Activated T-cell treated with anti-CD3 and anti-CD28 coated beads for 48 hours (primary cell): ENCODE measurements at places on chromosomes 13 and 19.

DNA sequence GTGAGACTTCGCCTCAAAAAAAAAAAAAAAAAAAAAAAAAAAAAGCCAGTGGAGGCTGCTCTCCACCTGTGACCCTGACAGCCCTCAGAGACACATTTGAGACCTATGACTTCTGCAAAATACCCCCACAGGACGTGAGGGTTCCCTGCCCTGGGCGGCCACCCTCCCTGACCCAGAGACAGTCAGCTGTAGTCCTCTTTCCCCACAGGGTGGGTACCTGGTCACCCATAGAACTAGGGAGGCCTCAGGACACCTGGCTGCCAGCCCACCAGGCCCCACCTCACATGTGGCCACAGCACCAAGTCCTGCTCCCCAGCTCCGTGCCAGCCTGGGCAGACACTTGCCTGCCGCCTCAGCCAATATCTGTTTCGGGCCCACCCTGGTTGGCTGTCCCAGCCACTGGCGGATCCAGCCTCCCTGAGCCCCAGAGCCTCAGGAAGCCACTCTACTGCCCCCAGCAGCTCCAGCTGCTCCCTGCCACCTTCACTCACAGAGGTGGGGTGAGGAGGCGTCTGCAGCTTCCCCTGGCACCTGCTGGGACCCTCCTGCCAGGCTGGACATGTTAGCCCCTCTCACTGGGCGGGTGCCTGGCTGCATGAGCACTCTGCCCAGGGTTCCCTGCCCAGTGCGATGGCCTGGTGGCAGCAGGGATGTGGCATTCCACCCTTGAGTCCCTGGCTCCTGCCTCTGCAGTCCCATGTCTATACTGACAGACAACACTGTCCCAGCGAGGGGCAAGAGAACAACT is 6.9 kb downstream of the MKNK2 start:
- no peak for DNase-seq

- DNase-seq = no peak
These were observed 7.1 kb upstream of the SIGLEC7 start for GRCh38 chr19:51135004-51135403.

GRCh38 chr19:2740314-2740656 is 468 bp upstream of the SLC39A3 start:
- no peak for DNase-seq

- DNase-seq = no peak
These were observed 148.6 kb upstream of the ZNF507 start for GRCh38 chr19:32196690-32197420.

DNA sequence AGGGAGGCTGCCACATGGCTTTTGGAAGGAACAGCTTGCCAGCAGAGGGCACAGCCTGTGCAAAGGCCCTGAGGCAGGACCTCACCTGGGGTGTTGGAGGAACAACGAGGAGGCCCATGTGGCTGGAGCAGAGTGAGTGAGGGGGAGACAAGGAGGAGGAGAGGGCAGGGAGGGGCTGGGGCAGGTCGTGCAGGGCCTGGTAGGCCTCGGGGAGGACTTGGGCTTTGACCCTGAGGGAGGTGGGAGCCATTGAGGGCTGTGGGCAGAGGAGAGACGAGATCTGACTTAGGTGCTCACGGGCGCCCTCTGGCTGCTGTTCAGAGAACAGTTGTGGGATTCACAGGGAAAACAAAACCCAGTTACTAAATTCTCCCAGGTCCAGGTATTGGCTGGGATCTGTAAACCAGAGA is 25.2 kb downstream of the ZNRF4 start:
- peak; percentile 22 for DNase-seq

GRCh38 chr13:22960827-22961226 is 220.0 kb upstream of the SGCG start:
- no peak for DNase-seq

DNA sequence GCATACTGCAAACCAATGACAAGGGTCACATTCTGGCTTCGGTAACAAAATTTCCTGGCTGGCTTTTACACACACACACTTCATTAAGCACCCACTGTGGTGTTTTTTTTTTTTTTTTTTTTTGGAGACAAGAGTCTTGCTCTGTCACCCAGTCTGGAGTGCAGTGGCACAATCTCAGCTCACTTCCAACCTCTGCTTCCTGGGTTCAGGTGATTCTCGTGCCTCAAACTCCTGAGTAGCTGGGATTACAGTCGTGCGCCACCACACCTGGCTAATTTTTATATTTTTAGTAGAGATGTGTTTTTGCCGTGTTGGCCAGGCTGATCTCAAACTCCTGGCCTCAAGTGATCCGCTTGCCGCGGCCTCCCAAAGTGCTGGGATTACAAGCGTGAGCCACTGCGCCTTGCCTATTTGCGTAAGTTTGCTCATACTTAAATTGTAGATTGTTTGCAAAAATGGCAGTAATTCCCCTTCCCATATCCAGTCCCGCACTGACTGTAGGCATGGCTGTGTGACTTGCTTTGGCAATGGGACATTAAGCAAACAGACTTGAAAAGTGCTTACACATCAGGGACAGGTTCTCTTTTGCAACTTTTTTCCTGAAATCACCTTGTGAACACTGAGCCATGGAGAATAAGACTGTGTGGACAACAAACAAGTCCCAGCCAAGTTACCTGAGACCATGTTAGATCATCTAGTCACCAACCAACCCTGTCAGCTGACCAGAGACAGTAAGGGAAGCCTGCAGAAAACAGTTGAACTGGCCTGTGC is 42.1 kb upstream of the EBPL start:
- no peak for DNase-seq

GRCh38 chr13:99322297-99323103 is 15.3 kb upstream of the GPR183 start:
- DNase-seq = no peak

GRCh38 chr13:76223999-76224398 is 587.9 kb downstream of the LMO7 start:
- no peak for DNase-seq

- no peak for DNase-seq
These were observed 248.8 kb downstream of the SLITRK5 start for GRCh38 chr13:87919956-87920355.

DNA sequence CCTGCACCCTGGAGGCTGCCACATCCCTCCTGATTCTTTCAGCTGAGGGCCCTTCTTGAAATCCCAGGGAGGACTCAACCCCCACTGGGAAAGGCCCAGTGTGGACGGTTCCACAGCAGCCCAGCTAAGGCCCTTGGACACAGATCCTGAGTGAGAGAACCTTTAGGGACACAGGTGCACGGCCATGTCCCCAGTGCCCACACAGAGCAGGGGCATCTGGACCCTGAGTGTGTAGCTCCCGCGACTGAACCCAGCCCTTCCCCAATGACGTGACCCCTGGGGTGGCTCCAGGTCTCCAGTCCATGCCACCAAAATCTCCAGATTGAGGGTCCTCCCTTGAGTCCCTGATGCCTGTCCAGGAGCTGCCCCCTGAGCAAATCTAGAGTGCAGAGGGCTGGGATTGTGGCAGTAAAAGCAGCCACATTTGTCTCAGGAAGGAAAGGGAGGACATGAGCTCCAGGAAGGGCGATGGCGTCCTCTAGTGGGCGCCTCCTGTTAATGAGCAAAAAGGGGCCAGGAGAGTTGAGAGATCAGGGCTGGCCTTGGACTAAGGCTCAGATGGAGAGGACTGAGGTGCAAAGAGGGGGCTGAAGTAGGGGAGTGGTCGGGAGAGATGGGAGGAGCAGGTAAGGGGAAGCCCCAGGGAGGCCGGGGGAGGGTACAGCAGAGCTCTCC is 6.9 kb upstream of the CEACAM5 start:
- DNase-seq = no peak

GRCh38 chr13:100089465-100090032 is 656 bp downstream of the PCCA start:
- DNase-seq = no peak

- no peak for DNase-seq
These were observed 40.8 kb upstream of the RFXAP start for GRCh38 chr13:36778083-36778671.

DNA sequence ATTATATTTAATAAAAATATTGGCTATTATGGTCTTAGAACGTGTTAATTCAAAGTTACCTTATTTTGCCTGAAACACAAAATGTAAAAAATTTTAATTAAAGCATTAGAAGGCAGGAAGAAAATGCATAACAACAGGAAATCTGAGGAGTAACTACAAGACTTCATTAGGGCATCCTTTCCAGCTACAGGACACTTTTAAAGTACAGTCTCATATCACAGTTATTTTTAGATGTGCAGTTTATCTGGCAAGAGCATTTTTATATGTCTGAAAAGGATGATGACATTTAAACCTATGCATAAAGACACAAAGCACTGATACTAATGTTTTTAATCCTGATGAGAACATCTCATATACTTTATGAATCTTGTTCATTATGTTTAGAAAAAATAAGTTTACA is 247.5 kb downstream of the VWA8 start:
- no peak for DNase-seq

DNA sequence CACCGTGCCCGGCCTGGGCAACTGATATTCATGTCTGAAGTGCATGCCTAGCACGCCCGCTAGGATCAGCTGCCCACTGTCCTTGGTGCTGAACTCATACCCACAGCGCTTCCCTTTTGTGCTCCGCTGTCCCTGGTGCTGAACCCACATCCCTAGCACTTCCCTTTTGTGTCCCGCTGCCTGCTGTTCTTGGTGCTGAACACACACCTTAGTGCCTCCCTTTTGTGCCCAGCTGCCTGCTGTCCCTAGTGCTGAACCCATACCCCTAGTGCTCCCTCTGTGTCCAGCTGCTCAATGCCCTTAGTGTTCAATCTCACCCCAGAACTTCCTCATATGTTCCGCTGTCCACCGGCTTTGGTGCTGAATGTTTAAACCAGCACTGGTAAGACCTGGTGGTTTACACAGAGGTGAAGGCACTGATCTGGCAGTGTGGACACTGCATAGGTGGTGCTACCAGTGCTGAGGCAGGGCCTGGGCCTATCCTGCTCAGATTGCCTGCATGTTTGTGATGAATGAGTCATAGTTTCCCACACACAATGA is 26.3 kb upstream of the SIGLEC11 start:
- DNase-seq = peak; percentile 74

- no peak for DNase-seq
These were observed 213.5 kb downstream of the DIAPH3 start for GRCh38 chr13:59950266-59950665.

DNA sequence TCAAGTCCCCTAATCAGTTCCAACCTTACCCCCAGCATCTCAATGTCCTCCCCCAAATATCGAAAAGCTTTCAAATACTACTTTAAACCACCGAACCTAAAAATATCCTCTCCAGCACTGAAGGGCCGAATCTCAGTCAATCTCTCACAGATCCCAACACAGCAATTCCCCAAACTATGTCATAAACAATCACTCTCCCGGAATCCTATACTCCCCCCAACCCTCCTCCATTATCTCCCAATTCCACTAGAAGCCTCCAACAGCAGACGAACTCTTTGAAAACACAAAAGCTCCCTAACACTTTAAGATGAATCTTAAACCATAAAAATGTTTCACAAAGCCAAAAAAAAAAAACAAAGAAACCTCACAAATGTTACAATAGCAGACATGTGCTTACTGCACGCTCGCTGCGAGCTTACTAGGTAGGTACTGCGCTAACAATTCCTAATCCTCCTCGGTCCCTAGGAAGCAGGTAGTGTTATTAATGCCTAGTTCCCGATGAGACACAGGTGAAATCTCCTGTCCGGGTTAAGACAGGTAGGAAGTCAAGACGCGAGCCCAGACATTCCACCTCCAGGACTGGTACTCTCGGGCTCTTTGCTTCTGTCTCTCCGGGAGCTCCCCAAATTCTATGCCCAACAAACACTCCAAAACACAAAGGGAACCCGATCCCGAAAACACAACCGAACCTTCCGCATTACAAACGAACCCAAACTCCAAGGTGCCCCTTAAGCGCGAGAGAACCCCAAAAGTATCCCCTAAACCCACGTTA is 14.2 kb downstream of the FBXO46 start:
- no peak for DNase-seq

DNA sequence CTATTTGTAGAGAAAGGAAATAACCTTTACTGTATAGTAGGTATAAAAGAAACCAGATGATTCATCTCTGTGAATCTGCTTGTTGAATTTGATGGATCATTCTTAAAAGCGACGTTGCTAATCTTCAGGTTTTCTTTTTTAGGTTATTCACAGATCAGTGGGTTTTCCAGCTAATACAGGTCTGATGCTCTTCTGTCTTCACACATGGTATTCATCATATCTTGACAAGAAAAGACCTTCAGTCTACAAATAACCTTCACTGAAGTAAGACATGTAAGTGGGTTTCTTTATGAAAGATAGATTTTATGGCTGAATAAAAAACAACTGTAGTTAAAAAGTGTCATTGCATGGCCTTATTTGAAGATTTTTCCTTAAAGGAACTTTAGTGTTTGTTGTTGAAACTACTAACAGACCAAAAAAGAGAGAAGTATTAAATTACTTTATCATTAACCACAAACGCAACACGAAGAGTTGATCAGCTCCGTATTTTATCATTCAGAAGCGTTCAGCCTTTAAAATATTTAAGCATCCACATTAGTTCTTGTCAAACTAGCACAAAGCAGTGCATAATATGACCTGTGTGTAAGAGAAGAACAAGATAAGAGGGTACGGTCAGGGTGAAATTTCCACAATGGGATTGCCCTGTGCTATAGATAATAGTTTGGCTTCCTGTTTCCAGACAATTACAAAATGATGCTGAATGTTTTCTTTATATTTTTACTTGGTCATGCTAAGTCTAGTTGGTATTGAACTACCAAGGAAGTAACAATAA is 299.5 kb downstream of the MZT1 start:
- DNase-seq = no peak

- DNase-seq = no peak
These were observed 6.7 kb upstream of the MKNK2 start for GRCh38 chr19:2057484-2058469.

- DNase-seq = peak; percentile 53
These were observed 26.2 kb downstream of the OPA3 start for GRCh38 chr19:45558399-45558878.

DNA sequence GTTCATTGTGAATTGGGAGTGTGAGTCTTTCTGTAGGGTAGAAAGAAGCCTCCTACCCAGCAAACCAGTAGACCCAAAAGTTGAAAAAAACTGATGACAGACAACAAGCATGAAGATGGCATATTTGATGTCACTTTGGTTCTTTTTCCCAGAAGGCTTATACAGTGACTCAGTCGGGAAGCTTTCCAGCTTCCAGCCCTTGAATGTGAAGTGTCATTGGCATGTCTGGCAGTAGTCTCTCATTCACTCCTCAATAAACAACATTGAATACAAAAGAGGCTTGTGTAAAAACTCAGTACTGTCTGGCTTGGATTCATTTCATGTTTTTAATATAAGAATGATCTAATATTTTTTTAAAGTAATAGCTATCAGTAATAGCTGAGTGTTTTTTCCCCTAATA is 68.7 kb downstream of the IPO5 start:
- DNase-seq = no peak
